Effector memory CD8-positive, alpha-beta T cell (primary cell): ENCODE measurements at places on chromosomes 11 and 22.

DNA sequence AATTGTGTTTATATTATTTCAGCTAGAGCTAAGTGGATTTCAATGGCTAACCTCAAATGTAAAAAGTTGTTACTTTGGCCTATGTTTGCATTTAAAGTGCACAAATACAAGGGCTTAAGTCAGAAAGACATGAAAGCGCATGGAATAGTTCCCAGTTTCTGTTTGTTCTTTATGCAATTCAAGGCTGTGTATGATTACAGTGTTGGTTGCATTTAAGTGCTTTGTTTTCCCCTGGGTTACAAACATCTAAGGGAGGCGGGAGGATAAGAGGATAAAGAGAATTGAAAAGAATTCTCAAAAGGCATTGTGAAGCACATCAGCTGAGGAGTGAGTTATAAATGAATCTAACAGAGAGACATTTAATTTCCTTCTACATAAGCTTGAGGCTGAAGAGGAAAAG is 453.4 kb downstream of the NTM start:
- no peak for DNase-seq

DNA sequence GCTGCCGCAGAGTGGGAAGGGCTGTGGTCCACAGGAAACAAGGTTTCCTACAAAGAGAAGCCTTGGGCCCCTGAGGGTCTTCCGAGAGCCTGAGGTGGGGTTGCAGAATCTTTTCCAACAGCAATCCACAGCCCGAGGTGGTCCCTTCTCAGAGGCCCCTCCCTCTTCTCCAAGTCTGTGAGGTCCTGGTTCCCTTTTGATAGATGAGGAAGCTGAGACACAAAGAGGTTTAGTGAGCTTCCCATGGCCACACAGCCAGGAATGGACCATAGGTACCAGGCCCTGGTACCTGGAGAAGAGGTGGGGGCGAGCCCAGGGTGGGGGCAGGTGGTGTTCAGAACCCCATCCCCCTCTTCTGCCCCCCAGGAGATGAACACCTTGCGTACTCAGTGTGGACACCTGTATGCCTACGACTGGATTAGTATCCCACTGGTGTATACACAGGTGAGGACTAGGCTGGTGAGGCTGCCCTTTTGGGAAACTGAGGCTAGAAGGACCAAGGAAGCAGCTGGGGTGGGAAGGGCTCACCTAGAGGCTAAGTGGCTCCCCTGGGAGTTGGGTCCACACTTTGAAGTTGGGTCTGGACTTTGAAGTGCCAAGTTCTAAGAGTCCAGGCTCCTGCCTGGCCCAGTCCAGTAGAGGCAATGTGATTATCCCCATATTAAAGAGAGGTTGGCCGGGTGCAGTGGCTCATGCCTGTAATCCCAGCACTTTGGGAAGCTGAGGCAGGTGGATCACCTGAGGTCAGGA is 7.0 kb downstream of the BEST1 start:
- no peak for DNase-seq

DNA sequence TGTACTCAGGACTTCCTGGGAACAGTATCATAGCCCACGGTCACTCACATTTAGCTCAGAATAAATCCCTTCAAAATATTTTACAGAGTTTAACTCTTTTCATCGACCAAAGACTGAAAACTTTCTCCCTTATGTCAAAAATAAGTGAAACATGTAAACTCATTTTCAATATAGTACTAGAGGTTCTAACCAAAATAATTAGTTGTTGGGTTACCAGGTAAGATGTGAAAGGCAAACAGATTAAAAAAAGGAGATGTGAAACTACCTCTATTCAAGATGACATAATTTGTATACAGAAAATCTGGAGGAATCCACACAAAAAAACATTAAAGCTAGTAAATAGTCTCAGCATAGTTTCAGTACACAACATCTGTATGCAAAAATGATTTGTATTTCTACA is 20.3 kb downstream of the XKR3 start:
- DNase-seq = no peak

DNA sequence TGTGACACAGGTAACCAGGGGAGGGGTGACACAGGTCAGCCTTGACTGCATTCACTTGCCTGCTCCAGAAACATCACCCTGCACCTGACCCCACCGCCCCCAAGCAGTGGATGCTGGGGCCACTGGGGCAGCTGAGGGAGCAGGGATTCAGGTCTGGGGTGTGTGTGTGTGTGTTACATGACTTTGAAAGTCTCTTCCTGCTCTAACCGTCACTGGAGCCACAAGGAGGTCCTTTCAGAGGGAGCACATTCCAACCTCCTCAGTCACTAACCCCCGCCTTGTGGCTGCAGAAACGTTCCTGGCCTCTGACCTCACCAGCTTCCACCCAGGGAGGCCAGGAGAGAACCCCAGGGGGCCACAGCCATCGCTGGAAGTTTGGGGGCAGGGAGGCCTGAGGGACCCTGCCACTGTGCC is 2.9 kb upstream of the FOSL1 start:
- DNase-seq = no peak

DNA sequence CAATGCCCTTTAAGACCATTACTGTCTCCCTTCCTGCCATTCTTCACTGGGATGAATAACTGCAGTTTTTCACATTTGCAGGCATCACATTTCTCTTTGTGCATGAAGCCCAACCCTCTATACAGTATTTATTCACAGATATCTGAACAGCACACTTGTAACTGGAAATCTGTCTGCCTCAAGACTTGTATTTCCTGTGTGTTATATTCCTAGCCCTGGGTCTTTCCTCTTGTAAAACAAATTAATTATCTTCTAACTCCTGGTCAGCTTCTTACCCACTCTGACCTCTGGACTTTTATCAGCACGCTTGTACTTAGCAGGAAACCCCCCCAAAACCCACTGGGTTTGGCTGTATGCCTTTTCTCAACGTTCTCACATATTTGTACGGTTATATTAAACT is 2.0 kb downstream of the CSRP3 start:
- no peak for DNase-seq

DNA sequence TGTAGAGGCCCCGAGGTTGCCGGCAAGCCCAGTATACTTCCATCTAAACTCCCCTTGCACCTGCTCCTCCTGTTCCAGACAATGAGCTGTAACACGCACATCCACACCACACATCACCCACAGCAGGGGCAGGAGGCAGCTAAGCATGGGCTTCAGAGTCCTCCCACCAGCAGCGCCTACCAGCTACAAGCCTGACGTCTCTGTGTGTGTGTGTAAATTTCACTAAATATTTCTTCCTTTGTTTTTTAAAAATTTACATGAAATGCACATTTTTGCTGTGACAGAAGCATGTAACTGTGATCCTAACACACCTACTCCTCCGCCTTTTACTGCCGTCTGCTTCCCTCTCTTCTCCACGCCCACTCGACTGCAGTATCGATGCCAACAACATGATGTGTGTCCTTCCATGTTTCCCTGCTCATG is 29.4 kb upstream of the PACSIN2 start:
- DNase-seq = no peak

DNA sequence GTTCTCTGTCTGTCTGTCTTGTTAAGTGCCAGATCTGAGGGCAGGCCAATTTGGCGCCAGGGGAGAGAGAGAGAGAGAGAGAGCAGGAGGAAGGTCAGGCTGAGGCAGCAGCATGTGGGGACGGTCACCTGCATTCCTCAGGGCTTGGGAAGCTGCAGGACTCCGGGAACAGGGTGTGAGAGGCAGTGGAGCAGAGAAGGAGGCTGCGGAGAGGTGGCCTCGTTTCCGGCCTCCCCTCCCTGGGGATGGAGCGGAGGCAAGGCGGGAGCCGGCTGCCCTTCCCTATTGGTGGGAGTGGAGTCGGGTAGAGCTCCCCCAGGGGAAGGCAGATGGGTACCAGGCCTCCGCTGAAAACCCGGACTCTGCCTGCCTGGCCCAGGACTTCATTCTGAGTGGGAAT is 9.7 kb downstream of the CLMP start:
- DNase-seq = no peak

DNA sequence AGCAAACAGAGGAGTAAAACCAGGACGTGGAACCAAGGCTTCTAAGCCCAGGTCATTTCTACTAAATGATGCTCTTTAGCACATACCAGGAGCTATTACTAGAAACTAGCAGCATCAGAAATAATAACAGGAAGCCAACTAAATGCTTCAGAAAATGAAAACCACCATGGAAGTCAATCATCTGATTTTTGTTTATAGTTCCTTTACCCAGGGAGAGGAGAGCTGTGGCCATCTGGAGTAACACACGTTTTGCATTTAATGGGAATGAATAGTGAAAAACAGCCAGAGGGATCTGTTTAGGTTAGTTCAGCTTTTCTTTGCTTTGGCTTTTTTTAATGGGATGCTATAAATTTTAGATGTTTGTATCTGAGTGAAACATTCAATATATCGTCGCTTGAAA is 250.7 kb upstream of the ARHGAP20 start:
- no peak for DNase-seq

GRCh38 chr11:43919852-43920597 is 22.4 kb upstream of the C11orf96 start:
- DNase-seq = no peak
